Karpas-422 (cell line): ENCODE measurements at places on chromosomes 5 and 9.
A peak's percentile ranks its signal among the peaks of the same experiment; 100 is the strongest.

DNA sequence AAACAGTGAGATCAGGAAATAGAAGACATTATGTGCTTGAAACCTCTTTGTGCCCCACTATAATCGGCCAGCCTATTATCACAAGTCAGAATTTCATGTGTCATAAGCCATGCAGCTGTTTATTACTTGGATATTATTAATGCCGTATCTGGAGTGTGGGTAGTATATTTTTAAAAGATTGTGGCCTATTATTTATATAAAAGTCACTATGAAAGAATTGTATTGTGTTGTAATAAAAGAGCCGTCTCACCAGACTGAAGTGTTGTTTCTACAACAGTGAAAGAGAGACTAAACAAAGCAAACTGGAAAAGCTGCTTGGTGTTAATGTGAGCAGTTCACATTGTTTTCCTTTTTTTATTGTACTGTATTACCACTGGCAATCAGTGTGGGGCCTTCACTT is 449.1 kb downstream of the PSAT1 start:
- no peaks in the 10 kb centered on the region for H3K36me3 ChIP-seq
- no peak for DNase-seq
- no peak overlapping the region for H3K4me3 ChIP-seq
- H3K27ac ChIP-seq = no peak overlapping the region
- no peaks in the 10 kb centered on the region for H3K4me1 ChIP-seq

DNA sequence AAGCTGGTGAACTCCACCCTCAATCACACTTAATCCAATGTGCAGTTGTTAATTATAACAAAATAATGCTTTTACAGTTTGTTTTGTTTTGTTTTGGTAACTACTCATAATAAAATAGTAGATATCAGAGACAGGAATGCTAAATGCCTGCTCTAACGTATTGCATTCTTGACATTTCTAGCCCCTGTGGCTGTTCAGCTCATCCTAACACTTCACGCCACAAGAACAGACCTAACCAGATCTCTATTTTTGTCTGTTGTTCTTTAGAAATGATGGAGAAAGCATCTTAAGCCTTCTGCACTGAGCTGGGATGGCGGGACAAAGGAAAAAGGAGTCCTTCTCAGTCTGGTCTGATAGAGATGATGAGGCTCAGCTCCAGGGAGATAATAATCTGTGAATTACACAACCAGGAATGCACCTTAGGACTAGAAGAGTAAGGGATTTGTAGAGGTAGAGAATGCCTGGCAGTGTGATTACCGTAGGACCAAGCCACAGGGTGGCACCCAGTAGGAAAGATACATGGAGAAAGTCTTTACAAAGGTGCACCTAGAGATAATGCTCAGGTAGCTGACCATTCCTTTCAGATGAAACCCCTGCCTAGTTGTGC is 628.8 kb downstream of the PDE4D start:
- H3K4me1 ChIP-seq = no peaks in the 10 kb centered on the region
- H3K27ac ChIP-seq = no peak overlapping the region
- H3K36me3 ChIP-seq = no peaks in the 10 kb centered on the region
- H3K27me3 ChIP-seq = no peaks in the 10 kb centered on the region
- no peak for DNase-seq
- H3K4me3 ChIP-seq = no peak overlapping the region

- H3K27ac ChIP-seq = no peak within 1 kb of the TSS
- peak within 1 kb of the TSS; percentile 66 for H3K4me3 ChIP-seq
- H3K4me1 ChIP-seq = peaks cover 9% of the 10 kb centered on the region
- no peaks in the 10 kb centered on the region for H3K36me3 ChIP-seq
- peak; percentile 82 for DNase-seq
Measured at GRCh38 chr5:110726249-110727024, at the start of gene TMEM232. Gene TMEM232, minus strand, starts transcription at chr5:110726671. Its CDS starts 59,319 bp downstream, at chr5:110667352.

DNA sequence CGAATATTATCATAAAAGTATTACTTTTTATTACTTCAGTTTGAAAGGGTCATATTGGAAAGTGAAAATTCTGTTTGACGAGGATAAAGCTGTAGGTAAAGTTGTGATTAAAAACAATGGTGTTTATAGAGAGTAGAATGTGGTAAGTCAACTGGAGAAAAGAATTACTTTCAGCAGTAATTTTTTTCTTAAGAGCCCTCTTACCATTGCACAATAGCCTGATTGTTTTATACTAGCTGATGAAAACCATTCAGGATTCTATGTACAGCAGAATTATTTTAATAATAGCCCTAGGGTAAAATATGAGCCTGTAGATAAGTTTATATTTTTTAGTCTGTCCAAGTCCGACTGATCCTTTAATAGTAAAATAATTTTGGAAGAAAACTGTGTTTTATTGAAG is 16.6 kb downstream of the CDC42SE2 start:
- peaks cover 72% of the 10 kb centered on the region for H3K4me1 ChIP-seq
- no peaks in the 10 kb centered on the region for H3K27me3 ChIP-seq
- no peak overlapping the region for H3K4me3 ChIP-seq
- H3K36me3 ChIP-seq = peaks cover 20% of the 10 kb centered on the region; the same call in 1 of the 2 replicates
- DNase-seq = no peak

DNA sequence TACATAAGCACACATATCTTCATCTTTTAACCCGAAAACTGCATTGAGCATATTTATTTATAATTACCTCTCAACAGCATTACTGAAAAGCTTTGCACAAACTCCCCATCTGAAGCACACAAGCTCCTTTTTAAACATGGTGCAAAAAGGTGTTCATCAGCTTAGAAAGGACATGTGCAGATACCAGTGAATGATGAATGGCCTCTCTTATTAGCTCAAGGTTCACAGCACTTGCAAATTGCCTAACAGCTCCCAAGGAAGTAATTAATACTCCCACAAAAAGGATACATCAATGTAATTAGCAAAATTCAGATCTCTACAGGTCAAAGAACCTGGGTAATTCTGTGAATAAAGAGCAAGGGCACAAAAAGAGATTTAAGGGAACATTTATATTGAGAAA is 422.0 kb downstream of the HINT1 start:
- peaks cover 18% of the 10 kb centered on the region for H3K4me1 ChIP-seq
- H3K27ac ChIP-seq = 0 out of 2 replicates have a peak overlapping the region, but pooled peaks have one; percentile 14
- no peaks in the 10 kb centered on the region for H3K36me3 ChIP-seq

- no peak for DNase-seq
- H3K27ac ChIP-seq = no peak overlapping the region
- H3K27me3 ChIP-seq = no peaks in the 10 kb centered on the region
- H3K4me1 ChIP-seq = peaks cover 29% of the 10 kb centered on the region
- peaks cover 3% of the 10 kb centered on the region; the same call in 1 of the 2 replicates for H3K36me3 ChIP-seq
- no peak overlapping the region for H3K4me3 ChIP-seq
Measured at GRCh38 chr5:148388696-148389095, 4.9 kb downstream of the FBXO38 start.

GRCh38 chr9:118236625-118237024 is 532.4 kb downstream of the TLR4 start:
- H3K36me3 ChIP-seq = no peaks in the 10 kb centered on the region
- no peaks in the 10 kb centered on the region for H3K27me3 ChIP-seq
- no peak overlapping the region for H3K4me3 ChIP-seq
- no peak overlapping the region for H3K27ac ChIP-seq
- H3K4me1 ChIP-seq = no peaks in the 10 kb centered on the region
- no peak for DNase-seq

- no peak overlapping the region for H3K27ac ChIP-seq
- no peaks in the 10 kb centered on the region for H3K27me3 ChIP-seq
- DNase-seq = no peak
- H3K36me3 ChIP-seq = no peaks in the 10 kb centered on the region
Measured at GRCh38 chr9:130311408-130312140, 46.0 kb downstream of the HMCN2 start.

DNA sequence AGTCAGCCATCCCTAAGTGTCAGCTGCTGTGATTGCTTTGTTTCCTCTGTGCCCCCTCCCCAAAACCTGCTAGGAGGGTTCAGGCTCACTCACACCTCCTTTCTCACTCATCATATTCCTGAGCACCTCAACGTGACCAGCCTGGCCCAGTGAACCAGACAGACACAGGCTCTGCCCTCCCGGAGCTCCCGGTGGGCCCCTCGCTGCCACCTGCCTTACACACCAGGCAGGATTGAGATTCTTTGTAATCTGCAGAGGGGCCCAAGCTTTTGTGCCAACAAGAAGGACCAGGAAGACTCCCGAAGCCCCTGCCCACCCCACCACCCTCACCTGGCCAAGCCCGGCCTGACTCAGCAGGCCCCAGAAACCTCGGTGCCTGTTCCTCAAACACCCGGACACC is 87.8 kb downstream of the NTNG2 start:
- H3K27ac ChIP-seq = no peak overlapping the region
- H3K27me3 ChIP-seq = no peaks in the 10 kb centered on the region

DNA sequence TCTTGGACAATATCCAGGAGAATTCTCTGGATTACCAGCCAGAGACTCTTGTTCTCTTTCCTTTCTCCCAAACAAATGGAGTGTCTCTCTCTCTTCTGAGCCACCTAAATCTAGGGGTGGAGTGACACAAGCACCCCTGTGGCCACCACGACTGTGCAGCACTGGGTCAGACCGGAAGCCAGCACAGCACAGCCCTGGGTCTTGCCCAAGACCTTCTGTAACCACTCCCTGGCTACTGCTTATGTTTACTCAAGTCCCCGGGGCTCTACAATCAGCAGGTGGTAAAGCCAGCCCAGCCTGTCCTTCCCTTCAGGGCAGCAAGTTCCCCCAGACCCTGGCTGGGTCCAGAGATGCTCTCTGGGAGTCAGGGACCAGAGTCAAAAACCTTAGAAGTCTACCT is 110.0 kb upstream of the TUT7 start:
- no peaks in the 10 kb centered on the region for H3K4me1 ChIP-seq
- no peak overlapping the region for H3K4me3 ChIP-seq
- H3K36me3 ChIP-seq = no peaks in the 10 kb centered on the region
- H3K27me3 ChIP-seq = no peaks in the 10 kb centered on the region
- no peak for DNase-seq

DNA sequence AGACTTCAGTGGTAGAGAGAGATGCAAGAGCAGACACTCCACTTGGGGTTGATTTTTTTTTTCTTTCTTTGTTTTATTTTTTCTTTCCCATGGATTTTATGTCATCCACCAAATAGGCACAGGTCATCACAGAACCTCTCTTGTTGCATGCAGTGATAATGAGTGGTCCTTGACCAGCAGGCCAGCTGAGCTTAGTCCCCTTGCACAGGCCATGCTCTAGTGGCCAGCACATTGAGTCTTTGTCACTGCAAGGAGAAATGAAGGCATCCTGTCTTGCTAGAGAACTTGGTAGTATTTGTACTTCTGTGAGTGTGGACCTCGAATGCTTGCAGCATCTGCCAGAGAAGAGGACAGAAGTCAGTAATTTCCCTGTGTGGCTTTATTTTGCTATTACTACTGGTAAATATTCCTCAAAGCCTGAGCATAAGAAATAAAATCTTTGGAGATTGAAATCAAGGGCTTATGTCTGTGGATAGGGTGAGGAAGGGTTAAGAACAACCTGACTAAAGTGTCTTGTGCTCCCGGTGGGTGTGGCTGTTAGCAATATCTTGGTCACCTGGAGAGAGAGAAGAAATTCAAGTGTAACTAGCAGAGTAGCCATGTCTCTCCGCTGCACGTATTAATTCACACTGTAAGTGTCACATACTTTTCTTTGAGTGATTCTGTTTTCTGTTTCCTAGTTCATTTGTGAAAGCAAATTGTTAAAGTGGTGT is 45.3 kb upstream of the NCS1 start:
- no peaks in the 10 kb centered on the region for H3K27me3 ChIP-seq
- H3K27ac ChIP-seq = no peak overlapping the region
- no peak for DNase-seq
- peaks cover 2% of the 10 kb centered on the region; the same call in 1 of the 2 replicates for H3K36me3 ChIP-seq

DNA sequence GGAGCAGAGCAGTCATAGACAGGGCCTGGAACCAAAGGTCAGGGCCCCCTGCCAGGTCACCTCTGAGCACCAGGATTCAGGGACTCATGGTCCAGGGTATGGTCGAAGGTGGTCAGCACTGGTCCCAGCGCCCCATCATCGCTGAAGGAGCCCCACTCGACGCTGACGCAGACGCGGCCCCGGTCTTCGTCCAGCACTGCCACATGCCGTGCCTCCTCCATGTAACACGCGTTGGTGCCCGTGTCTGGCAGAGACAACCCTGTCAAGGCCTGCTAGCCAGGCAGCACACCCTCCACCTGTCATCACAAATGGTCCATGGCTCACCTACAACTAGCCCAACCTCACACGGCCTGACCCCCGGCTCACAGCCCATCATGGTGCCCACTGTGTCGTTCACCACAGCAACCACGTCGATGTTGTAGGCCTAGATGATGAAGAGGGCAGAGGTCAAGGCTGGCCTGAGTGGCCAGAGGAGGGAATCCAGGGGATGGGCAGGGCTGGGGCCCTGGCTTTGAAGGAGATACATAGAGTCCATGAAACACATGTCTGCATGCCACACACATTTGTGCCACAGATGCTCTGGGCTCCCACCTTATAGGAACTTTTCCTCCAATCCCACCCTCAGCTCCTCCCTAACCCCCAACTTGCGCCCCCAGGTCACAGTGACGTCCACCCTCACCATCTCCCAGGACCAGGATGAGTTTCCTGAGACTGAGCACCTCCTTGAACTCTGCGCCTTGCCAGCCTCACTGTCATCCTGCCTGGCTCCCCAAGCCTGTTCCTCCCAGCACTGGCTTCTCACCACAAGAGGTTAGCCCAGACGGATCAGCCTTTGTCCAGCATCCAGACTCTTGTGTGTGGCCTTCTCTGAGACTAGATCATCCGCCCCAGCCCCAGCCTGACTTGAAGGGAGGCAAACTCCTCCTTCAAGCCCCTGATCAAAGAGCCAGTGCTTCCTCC is 9.5 kb downstream of the HK3 start:
- no peaks in the 10 kb centered on the region for H3K36me3 ChIP-seq
- H3K27ac ChIP-seq = no peak overlapping the region
- no peak overlapping the region for H3K4me3 ChIP-seq
- H3K27me3 ChIP-seq = no peaks in the 10 kb centered on the region

DNA sequence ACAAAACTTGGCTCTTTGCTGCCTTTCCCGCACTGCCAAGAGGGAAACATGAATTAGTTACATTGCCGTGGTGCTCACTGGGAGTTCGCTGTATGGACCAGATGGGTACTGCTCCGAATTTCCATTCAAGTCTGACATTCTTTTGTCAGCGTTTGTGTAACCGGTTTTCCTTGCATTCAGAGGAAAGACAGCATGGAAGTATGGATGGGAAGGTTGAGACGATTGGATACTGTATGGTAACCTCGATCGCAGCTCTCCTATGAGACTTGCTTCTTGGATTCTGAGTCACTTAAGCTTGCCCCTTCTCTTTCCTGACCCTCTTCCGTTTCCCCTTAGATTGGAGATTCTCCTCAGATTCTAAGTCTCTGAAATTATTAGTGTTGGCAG is 625 bp upstream of the UBLCP1 start:
- H3K27ac ChIP-seq = peak overlapping the region; percentile 81
- H3K36me3 ChIP-seq = 0 out of 2 replicates have a peak, but pooled peaks cover 4% of the 10 kb centered on the region
- DNase-seq = peak; percentile 58
- peaks cover 21% of the 10 kb centered on the region for H3K4me1 ChIP-seq
- no peaks in the 10 kb centered on the region for H3K27me3 ChIP-seq
- peak overlapping the region; percentile 98 for H3K4me3 ChIP-seq
